ENCODE measurements at places on chromosomes 7 and 10.

GRCh38 chr10:28246023-28246422, 56.8 kb downstream of the MPP7 start:
- no peak for DNase-seq

DNA sequence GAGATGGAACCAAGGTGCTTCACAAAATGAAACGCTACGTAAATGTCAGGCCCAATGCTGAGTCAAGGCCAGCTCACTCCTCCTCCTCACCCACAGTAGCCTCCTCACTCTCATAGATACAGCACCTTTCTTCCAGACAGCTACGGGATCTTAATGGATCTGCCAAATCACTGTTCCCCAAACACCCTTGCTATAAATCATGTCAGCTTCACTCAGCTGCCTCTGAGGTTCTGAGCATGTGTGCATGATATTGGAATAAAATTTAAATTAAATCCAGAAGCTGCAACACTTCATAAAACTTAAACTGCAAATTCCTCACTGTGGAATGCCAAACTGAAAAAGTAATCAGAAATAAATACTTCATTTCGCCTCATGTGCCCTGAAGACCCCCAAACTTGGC, 14.7 kb upstream of the CPXM2 start:
- DNase-seq, result no peak

DNA sequence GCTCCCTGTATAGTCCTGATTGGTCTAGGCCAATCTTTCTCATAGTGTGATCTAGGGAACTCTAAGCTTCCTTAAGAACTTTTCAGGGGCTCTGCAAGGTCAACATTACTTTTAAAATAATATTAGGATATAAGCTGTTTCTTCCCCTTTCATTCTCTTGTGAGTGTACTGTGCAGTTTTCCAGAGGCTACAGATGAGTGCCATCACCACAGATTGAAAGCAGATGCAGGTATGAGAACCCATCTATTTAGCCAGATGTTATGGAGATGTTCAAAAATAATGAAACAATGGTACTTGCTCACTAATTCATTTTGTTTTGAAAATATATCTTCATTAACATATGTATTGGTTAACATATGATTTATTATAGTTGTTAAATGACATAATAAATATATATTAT, 169.2 kb upstream of the SEMA3A start:
- DNase-seq, result no peak

DNA sequence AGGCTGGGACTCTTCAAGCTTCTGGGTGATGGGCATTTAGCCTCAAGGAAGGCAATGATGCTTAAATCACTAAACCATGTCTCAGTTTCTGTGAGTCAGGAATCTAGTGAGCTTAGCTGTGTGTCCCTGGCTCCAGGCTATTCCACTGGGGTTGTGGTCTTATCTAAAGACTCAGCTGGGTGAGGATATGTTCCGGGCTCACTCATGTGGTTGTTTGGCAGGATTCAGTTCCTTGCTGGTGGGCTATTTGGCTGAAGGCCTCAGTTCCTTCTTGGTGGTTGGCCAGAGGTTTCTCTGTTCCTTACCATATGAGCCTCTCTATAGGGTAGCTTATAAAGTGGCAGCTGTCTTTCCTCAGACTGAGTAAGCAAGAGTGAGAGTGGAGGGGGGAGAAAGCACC, 12.0 kb downstream of the EVX1 start:
- DNase-seq, result no peak

- no peak for DNase-seq
Measured at GRCh38 chr7:73761854-73762658, 8.0 kb downstream of the CLDN3 start.

GRCh38 chr7:41093141-41093540, 609.7 kb downstream of the INHBA start:
- DNase-seq, result no peak

GRCh38 chr10:96450529-96451207, 63.1 kb downstream of the TLL2 start:
- DNase-seq, result no peak

DNA sequence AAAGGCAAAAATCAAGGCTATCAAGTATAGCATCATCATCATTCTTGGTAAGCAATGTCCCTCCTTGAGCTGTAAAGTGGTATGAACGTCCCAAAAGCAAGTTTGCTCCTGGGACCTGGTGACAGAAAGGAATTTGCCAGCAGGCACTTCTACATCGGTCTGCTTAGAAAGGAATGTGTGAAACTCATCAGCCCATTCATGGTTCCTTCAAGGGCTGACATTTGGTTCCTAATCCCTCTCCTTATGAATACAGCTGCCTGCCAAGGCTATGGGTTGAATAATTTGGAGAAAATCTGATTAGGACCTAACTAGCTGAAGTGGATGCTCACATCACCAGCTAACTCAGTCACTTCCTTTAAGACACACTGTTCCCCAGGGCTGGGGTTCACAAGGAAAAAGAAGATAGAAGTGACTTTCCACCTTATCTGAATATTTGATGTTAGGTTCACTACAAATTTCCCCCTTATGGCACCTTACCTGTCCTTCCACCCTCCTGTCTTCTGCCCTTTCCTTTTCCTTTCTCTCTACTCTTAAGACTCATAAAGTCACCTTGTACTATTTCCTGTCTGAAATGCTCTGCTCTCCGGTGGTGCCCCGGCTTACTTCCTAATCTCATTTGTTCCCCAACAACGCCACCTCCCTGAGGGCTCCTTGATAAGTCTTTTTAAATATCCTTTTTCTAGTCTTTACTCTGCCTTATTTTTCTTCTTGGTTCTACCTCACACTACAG, 187.1 kb downstream of the NPSR1 start:
- no peak for DNase-seq

DNA sequence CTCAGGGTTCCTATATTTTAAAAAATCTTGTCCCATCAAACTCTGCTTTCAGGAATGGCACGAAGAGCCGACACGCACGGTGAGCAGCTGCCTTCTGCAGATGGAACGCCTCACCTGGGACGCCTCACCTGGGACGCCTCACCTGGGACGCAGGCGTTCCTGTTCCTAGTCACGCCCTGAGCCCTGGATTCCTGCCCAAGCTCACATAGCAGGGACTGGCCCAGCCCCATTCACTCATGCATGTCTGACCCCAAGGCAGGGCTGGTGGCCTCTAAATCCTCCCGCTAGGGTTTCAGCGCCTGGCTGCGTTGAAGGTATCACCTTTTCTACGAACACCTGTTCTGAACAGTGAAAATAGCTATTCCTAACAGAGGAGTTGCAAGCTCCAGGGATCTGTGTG, 49.8 kb downstream of the CARD11 start:
- DNase-seq, result no peak

DNA sequence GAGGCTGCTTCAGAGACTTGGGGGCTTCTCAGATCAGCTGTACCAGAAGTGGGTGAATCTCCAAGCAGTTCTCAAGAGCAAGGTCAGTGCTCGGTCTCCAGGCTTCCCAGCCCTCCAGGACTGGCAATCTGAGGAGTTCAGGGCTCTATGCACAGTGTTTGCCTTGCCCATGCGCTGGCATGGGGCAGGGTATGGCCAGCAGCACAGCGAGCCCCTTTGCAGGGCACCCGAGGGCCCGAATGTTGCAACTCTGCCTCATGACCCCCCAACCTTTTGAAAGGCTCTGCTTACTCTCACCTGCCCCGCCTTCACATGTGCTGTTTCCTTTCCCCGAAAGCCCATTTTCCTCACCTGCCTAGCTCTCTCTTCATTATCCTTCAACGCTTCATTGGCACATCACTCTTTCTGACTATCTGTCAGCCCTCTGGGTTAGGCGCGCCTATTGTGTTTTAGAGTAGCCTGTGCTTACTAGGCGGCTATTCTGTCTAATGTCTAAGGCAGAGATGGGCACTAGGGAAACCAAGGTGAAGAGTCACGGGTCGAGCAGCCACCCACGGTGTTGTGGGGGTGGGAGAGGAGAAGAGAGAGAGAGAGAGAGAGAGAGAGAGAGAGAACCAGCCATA, 83.6 kb downstream of the WDFY4 start:
- DNase-seq, result no peak

DNA sequence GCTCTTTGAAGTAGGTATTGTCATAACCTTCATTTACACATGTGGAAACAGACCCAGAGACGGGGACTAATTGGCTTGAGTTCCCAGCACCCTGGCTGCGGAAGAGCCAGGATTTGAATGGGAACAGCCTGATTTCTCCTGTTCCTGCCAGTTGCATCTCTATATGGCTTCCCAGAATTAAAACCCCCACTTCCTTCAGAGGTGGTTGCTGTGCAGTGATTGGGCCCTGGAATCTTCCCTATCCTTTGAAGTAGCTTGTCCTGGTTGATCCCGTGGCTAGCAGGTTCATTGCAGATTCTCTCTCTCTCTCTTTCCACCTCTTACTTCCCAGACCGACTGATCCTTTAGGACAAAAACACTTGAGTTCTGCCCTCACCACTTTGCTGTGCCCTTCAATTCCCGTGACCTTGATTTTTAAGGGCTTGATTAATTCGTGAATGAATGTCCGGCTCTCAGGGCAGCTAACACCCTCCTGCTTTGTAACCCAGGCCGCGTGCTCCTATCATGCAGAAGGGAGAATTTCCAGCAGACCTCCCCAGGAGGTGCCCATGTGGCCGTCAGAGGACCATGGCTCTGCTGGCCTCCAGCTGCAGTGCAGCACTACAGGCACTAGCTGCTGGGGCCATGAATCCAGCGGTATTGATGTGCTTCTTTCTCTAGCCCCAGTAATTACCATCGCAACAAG, 120.6 kb upstream of the AGK start:
- no peak for DNase-seq

DNA sequence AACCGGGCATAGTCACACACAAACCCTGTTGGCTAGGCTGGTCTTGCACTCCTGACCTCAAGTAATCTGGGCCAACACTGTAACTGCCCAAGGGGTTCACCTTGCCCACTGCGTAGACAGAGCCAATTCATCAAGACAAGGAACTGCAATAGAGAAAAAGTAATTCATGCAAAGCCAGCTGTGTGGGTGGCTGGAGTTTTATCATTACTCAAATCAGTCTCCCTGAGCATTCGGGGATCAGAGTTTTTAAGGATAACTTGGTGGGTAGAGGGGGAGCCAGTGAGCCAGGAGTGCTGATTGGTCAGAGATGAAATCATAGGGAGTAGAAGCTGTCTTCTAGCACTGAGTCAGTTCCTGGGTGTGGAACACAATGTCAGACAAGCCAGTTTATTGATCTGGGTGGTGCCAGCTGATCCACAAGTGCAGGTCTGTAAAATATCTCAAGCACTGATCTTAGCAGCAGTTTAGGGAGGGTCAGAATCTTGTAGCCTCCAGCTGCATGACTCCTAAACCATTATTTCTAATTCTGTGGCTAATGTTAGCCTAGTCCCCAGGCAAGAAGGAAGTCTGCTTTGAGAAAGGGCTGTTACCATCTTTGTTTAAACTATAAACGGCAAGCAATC, 15.6 kb upstream of the FXYD4 start:
- DNase-seq, result no peak

GRCh38 chr10:5511231-5511884, 12.0 kb upstream of the CALML5 start:
- no peak for DNase-seq

DNA sequence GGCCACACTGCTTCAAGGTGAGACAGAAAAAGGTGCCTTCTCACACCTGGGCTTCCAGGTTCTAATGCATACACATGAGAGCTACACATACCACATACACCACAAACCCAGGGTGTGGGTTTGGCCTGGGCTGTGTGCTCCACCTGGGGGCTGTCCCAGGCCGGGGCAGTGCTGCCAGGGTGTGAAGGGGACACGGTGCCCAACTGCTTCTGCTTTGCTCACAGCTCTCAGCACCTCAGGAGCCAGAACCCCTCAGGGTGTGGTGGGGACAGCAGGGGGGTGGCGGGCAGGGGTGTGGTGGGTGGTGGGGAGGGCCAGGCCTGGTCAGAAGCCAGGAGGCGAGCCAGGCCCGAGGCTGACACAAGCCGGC, 51.1 kb downstream of the TMEM209 start:
- DNase-seq, result no peak

DNA sequence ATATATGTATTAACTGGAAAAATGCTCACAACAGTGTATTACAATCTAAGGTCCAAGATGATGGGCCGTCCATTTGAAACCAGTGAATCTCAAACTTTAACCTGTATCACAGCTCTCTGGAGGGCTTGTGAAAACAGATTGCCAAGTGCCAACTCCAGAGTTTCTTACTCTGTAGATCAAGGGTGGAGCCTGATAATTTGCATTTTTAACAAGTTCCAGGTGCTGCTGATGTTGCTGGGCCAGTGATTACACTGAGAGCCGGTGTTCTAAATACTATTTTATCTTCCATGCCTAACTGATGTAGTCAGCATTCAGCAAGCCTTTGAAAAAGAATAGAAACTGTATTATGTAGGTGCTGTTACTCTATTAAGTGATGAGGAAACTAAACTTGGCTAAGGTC, 269.9 kb upstream of the FERD3L start:
- no peak for DNase-seq

- no peak for DNase-seq
Measured at GRCh38 chr10:5468262-5469106, 30.9 kb downstream of the CALML5 start.

DNA sequence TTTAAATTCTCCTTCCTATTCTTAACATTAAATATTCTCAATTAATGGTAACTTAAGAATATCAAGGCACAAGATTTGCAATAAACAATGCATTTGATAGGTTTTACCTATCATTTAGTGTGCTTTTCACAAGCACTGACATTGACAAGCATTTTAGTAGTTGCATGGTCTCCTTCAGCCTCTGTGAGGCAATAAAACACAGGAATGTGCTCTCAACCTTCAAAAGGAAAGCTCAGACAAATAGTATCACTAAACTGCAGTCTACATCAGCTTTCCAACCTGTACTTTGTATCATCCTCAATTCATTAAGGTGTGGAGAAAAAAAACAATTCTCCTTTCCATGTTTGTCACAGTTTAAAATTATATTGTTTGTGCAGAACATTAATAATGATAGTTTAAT, 51.1 kb upstream of the TSPAN13 start:
- DNase-seq, result no peak

DNA sequence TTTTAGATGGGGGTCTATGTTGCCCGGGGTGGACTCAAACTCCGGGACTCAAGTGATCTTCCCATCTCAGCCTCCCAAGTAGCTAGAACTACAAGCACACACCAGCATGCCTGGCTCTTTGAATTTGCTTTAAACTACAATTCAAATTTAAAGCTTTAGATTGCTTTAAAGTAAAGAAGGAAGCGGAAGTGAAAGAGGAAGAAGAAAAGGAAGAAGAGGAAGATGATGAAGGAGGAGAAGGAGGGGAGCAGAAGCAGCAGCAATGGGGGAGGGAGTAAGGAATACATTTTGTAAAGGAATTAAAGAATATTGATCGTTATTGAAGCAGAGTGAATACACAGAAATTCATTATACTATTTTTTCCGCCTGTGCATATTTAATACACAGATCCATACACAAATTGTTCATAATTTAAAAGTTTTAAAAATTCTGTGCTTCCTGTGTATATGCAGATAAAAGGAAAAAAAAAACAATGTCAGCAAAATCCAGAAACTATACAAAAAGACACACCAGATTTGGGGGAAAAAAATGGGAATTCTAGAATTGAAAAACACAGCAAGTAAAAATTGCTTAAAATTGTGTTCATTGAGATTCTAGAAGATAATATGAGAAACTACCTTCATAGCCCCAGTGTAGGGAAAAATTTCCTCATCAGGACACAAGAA, 60.8 kb upstream of the KCNMA1 start:
- DNase-seq, result no peak

GRCh38 chr7:3073763-3074458, 30.2 kb upstream of the CARD11 start:
- no peak for DNase-seq
